ENCODE measurements at places on chromosomes 12 and 14. TPM values are rescaled to one million over a fixed set of nuclear protein-coding genes. Genes with fewer than 3 reads are reported as not detected.

The RERGL gene
- not detected for total RNA-seq

The LBHD2 gene
- not detected for total RNA-seq

The TMED8 gene
- 8.1 TPM for total RNA-seq

The APOF gene
- not detected for total RNA-seq

The KRT85 gene
- not detected for total RNA-seq

The KCNMB4 gene
- total RNA-seq: under 0.01 TPM

The SLC2A14 gene
- not detected for total RNA-seq

The MGST1 gene
- 28.5 TPM for total RNA-seq

The PDZRN4 gene
- total RNA-seq: not detected

The ADCY4 gene
- 26.8 TPM for total RNA-seq

The SMCO2 gene
- not detected for total RNA-seq

The GPR68 gene
- total RNA-seq: 2.2 TPM

The RAD9B gene
- total RNA-seq: 0.07 TPM

The KRT4 gene
- total RNA-seq: not detected

The CHFR gene
- 38.8 TPM for total RNA-seq

The TC2N gene
- total RNA-seq: 1.0 TPM

The RASSF9 gene
- 1.1 TPM for total RNA-seq

The ATL1 gene
- total RNA-seq: 5.1 TPM

The CFL2 gene
- 73.4 TPM for total RNA-seq

The PRB2 gene
- total RNA-seq: not detected

The EML5 gene
- 0.13 TPM for total RNA-seq

The NR1H4 gene
- total RNA-seq: not detected

The SRRM4 gene
- not detected for total RNA-seq

The CD163L1 gene
- 1.7 TPM for total RNA-seq

The DEGS2 gene
- not detected for total RNA-seq

The TWF1 gene
- total RNA-seq: 106 TPM

The ZNF839 gene
- 5.0 TPM for total RNA-seq

The OVCH1 gene
- total RNA-seq: not detected

The FBLN5 gene
- total RNA-seq: 0.15 TPM
